ENCODE measurements at places on chromosomes 3 and 15.
A peak's percentile ranks its signal among the peaks of the same experiment; 100 is the strongest.

DNA sequence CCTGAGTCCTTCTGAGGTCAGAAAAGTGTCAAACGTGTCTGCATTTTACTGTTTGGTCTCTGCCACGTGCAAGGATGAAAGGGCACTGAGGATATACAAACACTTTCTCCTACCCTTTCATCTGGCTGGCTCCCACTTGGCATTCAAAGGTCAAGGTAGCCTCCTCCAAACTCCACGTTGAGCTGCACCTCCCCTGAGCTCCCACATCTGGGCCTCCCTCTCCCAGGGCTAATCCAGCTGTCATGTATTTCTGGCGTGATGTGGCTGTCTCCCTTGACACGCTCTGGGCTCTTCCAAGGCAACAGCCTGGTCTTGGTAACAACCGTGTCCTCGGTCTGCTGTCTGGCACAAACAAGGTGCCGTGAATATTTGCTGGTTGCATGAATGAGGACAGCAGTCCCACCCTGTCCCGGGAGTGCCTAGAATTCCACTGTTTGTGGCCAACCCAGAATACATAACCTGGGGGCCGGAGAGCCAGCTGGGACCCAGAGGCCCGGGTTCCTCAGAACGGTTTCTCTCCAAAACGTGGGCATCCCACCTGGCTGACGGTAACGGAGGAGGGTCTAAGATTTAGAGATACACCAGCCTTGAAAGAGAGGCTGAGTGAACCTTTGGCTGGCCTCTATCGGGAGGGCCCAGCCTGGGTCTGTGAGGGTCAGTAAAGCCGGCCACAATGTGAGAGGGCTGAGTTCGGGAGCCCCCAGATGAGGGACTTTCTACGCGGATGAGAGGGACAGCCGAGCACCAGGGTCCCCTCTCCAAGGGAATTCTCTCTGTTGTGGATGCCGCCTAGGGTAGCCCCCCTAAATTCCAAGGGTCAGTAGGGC, 767 bp downstream of the GLT8D1 start:
- DNase-seq = peak; percentile 40

- DNase-seq = peak; percentile 66
These were observed 65.1 kb downstream of the B3GNT5 start for GRCh38 chr3:183317886-183318865.

DNA sequence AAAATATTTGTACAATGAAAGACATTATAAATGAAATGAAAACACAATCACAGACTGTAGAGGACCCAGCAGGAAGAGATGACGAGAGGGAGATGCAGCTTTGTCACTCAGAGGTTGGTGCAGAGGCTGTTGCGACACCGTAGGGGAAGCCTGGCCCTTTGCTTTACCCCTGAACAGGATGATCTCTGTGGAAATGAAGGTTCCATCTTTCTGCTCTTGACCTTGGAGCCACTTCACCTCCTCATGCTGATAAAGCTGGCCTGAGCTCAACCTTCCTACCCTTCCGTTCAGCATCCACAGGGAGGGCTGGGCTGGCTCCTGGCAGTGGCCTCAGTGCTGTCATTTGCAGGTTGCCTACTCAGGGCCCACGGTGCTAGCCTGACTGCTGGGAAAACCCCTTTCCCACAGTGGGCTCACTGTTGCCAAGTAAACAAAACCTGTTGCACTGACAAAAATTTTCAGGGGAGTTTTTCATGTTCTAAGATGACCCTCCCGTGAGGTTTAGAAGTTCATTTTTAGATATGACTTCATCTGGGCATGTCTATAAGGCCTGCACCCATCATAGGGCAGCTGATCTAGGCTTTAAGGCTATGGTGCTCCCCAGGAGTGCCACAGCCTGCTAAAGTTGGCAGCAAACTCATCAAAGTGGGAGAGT, 3.0 kb upstream of the CD80 start:
- no peak for DNase-seq

- peak; percentile 38 for DNase-seq
These were observed 15.7 kb downstream of the CIDEC start for GRCh38 chr3:9864200-9864927.

- DNase-seq = no peak
These were observed 240.6 kb upstream of the GOLIM4 start for GRCh38 chr3:168336276-168336675.

Data from fibroblast of skin of back (primary cell).